ENCODE measurements at places on chromosomes 16 and 17. TPM values are rescaled to one million over a fixed set of nuclear protein-coding genes. Genes with fewer than 3 reads are reported as not detected.

GRCh38 chr16:81066681-81067080, 10.4 kb downstream of the C16orf46 start:
- no peak overlapping the region for H3K4me3 ChIP-seq
- peaks cover 9% of the 10 kb centered on the region for H3K4me1 ChIP-seq
- H3K27me3 ChIP-seq = no peaks in the 10 kb centered on the region
- peak; percentile 27 for DNase-seq
- no peaks in the 10 kb centered on the region for H3K36me3 ChIP-seq

- no peaks in the 10 kb centered on the region for H3K27me3 ChIP-seq
- H3K4me3 ChIP-seq = no peak overlapping the region
- H3K36me3 ChIP-seq = no peaks in the 10 kb centered on the region
- H3K27ac ChIP-seq = peak overlapping the region; percentile 70
- no peak for DNase-seq
These were observed 287.1 kb downstream of the SOX9 start for GRCh38 chr17:72407931-72408330.

GRCh38 chr17:5872831-5873230, 197.3 kb upstream of the WSCD1 start:
- H3K4me1 ChIP-seq = no peaks in the 10 kb centered on the region
- DNase-seq = no peak
- no peaks in the 10 kb centered on the region for H3K27me3 ChIP-seq
- H3K27ac ChIP-seq = no peak overlapping the region

DNA sequence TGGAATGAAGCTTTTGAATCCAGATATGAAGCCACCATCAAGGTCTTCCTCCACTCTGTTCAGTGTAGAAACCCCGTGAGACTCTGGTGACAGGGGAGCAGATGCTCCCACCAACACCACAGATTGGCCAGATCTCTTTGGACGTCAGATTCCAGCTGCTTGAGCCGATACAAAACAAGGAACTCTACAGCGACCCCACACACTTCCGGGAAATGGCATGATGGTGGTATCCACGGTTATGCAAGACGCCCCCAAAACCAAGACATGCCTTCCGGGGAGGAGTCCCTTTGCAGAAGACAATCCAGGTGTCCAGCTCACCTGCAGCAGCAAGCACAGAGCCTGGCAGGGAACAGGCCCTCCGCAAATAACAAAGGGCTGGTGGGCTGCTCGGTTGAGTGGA, 19.8 kb upstream of the PITPNA start:
- no peak overlapping the region for H3K27ac ChIP-seq
- no peak overlapping the region for H3K4me3 ChIP-seq
- no peaks in the 10 kb centered on the region for H3K36me3 ChIP-seq

DNA sequence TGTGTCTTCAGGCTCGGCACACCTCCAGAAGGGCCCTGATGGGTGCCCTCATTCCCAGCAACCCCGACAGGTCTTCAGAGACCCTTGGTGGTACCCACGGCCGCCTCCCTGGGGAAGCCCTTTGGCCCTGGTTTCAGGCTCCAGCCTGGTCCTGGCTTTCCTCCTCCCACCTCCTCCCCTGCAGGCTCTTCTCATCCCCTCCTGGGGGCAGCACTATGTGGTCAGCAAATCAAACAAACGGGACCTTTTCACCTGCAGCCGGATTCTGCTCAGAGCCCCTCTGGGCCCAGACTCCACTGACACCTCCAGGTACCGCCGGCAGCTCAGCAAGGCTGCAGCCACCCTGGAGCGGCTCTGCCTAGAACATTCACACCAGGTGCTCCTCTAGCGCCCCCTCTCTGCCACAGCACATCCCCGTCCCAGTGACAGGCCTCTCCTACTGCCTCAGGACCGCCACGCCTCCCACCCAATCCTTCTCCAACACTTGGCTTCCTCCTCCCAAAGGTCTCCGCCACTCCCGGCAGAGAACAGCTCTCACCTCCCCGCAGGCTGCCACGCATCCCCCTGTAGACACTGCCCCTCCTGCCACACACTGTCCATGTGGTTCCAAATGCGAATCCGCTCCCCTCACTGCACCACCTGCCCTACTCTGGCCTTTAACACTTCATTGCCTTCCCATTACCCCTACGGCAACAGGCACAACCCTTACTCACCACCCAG, 12.0 kb downstream of the CORO7 start:
- H3K4me1 ChIP-seq = no peaks in the 10 kb centered on the region
- no peaks in the 10 kb centered on the region for H3K36me3 ChIP-seq
- no peak overlapping the region for H3K27ac ChIP-seq
- peak; percentile 74 for DNase-seq
- no peak overlapping the region for H3K4me3 ChIP-seq

GRCh38 chr17:4721203-4722135, 9.8 kb upstream of the MED11 start:
- DNase-seq = peak; percentile 80
- H3K27ac ChIP-seq = peak overlapping the region; percentile 96
- no peaks in the 10 kb centered on the region for H3K27me3 ChIP-seq
- no peaks in the 10 kb centered on the region for H3K36me3 ChIP-seq
- peaks cover 18% of the 10 kb centered on the region for H3K4me1 ChIP-seq

GRCh38 chr16:55120408-55120807, 189.7 kb downstream of the IRX5 start:
- no peaks in the 10 kb centered on the region for H3K27me3 ChIP-seq
- H3K36me3 ChIP-seq = no peaks in the 10 kb centered on the region
- peak; percentile 26 for DNase-seq
- H3K4me3 ChIP-seq = no peak overlapping the region
- H3K4me1 ChIP-seq = no peaks in the 10 kb centered on the region

DNA sequence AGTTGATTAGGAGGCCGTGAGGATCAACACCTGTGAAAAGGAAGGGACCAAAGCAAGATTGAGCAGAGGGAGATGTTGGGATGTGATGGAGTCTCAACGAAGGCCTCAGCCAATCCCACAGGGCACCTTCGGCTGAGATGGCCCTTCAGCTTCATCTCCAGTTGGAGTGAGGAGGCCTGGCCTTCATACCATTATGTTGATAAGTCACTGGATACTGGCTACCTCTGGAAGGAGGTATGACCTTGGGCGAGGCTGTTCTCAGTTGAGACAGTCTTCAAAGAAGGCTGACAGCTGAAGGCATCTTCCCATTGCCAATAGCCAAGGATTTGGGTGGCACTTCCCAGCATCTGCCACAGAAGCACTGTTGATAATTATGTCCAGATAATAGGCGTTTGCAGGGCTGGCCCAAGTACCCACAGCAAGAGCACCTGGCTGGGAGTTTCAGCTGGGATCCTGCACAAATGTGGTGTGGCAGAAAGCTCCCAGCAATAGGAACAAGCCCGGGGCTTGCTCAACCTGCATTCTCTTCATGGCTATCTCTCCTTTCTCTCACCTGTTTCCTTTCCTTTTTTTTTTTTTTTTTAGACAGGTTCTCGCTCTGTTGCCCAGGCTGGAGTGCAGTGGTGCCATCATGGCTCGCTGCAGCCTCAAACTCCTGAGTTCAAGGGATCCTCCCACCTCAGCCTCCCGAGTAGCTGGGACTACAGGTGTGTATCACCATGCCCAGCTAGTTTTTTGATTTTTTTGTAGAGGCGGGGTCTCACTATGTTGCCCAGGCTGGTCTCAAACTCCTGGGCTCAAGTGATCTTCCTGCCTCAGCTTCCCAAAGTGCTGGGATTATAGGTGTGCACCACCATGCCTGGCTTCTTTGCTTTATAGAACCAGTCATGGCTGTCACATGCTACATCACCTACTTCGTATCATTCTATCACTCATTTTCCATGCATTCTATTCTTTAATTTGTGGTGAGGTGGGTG, 18.2 kb upstream of the MAP3K14 start:
- H3K36me3 ChIP-seq = no peaks in the 10 kb centered on the region
- H3K4me1 ChIP-seq = no peaks in the 10 kb centered on the region
- H3K27me3 ChIP-seq = no peaks in the 10 kb centered on the region
- H3K4me3 ChIP-seq = no peak overlapping the region
- H3K27ac ChIP-seq = no peak overlapping the region

DNA sequence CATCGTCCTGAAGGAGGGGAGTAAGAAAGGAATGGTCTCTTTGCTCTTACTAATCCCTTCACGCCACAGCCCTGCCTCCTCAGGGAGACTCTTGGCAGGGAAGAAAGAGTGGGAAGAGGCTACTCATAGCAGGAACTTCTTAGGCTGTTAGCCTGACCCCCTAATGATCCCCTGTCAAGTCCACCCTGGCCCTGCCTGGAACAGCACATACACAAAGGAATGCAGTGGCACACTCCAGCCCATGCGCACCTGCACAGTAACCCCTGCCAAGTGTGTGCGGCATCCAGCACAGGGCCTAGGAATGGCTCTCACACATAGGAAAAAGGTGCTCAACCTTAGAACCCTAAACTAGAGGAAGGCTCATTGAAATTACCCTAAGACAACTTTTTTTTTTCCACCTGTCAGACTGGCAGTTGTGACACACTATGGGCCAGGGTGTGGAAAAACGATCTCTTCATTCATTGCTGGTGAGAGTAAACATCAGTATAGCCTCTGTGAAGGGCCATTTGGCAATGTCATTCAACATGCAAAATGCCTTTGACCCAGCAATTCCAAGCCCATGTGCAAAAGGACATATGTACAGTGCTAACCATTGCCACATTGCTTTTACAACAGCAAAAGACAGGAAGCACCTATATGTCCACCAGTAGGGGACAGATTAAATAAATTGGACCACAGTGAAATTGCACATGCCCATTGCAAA, 50.1 kb downstream of the PIMREG start:
- peaks cover 7% of the 10 kb centered on the region for H3K27me3 ChIP-seq
- no peak overlapping the region for H3K4me3 ChIP-seq
- H3K36me3 ChIP-seq = no peaks in the 10 kb centered on the region
- no peak overlapping the region for H3K27ac ChIP-seq

GRCh38 chr16:512802-513201, 14.7 kb upstream of the CAPN15 start:
- no peaks in the 10 kb centered on the region for H3K36me3 ChIP-seq
- H3K27me3 ChIP-seq = no peaks in the 10 kb centered on the region
- peaks cover 4% of the 10 kb centered on the region for H3K4me1 ChIP-seq
- H3K4me3 ChIP-seq = no peak overlapping the region

DNA sequence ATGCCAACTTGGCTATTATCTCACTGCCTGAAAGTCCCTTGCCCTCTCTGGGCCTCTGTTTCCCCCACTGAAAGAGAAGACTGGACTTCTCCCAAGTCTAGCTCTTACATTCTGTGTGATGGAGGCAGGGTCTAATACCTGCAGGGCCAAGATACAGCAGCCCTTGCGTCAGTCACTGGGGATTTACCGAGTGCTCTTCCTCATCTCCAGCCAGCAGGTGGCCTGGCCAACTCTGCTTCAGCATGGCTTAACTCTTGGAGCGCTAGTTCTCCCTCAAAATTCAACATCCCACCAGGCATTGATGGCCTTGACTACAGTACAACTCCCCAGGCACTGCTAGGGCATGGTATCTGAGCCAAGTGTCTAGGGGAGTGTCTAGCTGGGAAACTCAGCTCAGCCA, 19.9 kb upstream of the MTMR4 start:
- no peaks in the 10 kb centered on the region for H3K36me3 ChIP-seq
- no peak overlapping the region for H3K27ac ChIP-seq
- peaks cover 2% of the 10 kb centered on the region for H3K4me1 ChIP-seq
- no peak for DNase-seq
- peaks cover 23% of the 10 kb centered on the region for H3K27me3 ChIP-seq

- peak overlapping the region; percentile 80 for H3K27ac ChIP-seq
- H3K4me3 ChIP-seq = peak overlapping the region; percentile 88
- H3K36me3 ChIP-seq = no peaks in the 10 kb centered on the region
- no peaks in the 10 kb centered on the region for H3K27me3 ChIP-seq
- H3K4me1 ChIP-seq = peaks cover 33% of the 10 kb centered on the region
- DNase-seq = peak; percentile 58
These were observed 684 bp downstream of the YPEL2 start for GRCh38 chr17:59331929-59332748.

- H3K4me1 ChIP-seq = peaks cover 38% of the 10 kb centered on the region
- no peaks in the 10 kb centered on the region for H3K36me3 ChIP-seq
- H3K27ac ChIP-seq = peak overlapping the region; percentile 94
- peak; percentile 66 for DNase-seq
- H3K27me3 ChIP-seq = no peaks in the 10 kb centered on the region
These were observed 27.2 kb upstream of the TMEM220 start for GRCh38 chr17:10757067-10757466.

DNA sequence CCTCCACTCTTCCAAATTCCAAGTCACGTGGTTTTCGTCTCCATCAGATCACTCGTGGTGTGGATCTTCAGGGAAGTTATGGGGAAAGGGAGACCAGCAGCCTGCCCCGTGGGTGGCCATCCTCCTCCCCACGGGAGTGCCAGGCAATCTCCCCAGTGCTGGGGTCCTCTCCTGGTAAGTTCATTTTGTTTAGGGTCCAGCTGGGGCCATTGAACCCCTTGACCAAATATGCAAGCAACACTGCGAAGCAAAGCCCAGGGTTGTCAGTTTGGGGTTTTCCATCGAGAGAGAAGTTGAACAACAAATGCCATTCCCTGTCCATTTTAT, 4.1 kb upstream of the LCMT1 start:
- H3K27ac ChIP-seq = peak overlapping the region; percentile 29
- peaks cover 9% of the 10 kb centered on the region for H3K4me1 ChIP-seq
- no peak for DNase-seq

GRCh38 chr16:87963400-87963799, 12.2 kb downstream of the BANP start:
- H3K4me1 ChIP-seq = peaks cover 16% of the 10 kb centered on the region
- no peak overlapping the region for H3K4me3 ChIP-seq
- no peak for DNase-seq
- no peaks in the 10 kb centered on the region for H3K36me3 ChIP-seq

GRCh38 chr16:11372829-11373306, 27.6 kb downstream of the RMI2 start:
- H3K27me3 ChIP-seq = no peaks in the 10 kb centered on the region
- H3K27ac ChIP-seq = no peak overlapping the region
- H3K4me1 ChIP-seq = no peaks in the 10 kb centered on the region
- DNase-seq = no peak
- no peaks in the 10 kb centered on the region for H3K36me3 ChIP-seq

DNA sequence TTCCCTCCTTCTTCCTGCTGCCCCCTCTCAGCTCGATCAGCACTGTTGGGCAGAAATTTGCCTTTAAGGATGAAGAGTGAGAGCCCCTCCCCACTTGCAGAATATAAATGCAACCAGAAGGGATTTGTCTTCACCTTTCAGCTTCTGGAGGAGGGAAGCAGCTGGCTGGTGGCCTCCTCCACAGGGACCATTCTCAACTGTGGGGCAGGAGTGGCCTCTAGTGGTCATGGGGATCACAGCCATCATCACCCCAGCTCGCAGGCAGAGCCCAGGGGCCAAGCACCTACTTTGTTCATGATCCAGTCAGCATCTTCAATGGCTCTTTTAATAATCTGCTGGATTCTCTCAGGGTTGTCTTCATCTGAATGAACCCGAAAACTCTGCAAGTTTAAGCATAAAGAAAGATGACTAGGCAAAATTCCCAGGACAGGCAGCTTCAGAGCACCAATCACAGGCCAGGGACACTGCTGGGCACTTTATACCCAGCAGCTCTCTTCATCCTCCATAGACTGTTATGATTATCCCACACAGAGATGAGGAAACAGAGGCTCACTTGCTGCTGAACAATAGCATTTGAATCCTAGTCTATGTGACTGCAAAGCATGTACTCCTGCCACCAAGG, 13.1 kb downstream of the LYRM9 start:
- peak; percentile 85 for DNase-seq
- H3K27ac ChIP-seq = no peak overlapping the region
- H3K27me3 ChIP-seq = no peaks in the 10 kb centered on the region
- no peak overlapping the region for H3K4me3 ChIP-seq
- H3K36me3 ChIP-seq = no peaks in the 10 kb centered on the region
- peaks cover 6% of the 10 kb centered on the region for H3K4me1 ChIP-seq

- peak; percentile 72 for DNase-seq
- H3K4me1 ChIP-seq = peaks cover 23% of the 10 kb centered on the region
- peaks cover under 1% of the 10 kb centered on the region for H3K27me3 ChIP-seq
- H3K36me3 ChIP-seq = no peaks in the 10 kb centered on the region
These were observed at the start of gene MC1R for GRCh38 chr16:89918453-89919347. MC1R (plus strand) TSS chr16:89918862; CDS start chr16:89919259, 397 bp downstream.

The HIGD1B gene
- not detected for polyA plus RNA-seq

The RBBP6 gene
- 45.6 TPM for polyA plus RNA-seq

The FBXW10B gene
- polyA plus RNA-seq = 0.29 TPM

The SLC52A1 gene
- polyA plus RNA-seq = 0.16 TPM

The STX1B gene
- 2.7 TPM for polyA plus RNA-seq

All from hepatocyte (in vitro differentiated cells).